ENCODE measurements at places on chromosomes 12 and 14.

DNA sequence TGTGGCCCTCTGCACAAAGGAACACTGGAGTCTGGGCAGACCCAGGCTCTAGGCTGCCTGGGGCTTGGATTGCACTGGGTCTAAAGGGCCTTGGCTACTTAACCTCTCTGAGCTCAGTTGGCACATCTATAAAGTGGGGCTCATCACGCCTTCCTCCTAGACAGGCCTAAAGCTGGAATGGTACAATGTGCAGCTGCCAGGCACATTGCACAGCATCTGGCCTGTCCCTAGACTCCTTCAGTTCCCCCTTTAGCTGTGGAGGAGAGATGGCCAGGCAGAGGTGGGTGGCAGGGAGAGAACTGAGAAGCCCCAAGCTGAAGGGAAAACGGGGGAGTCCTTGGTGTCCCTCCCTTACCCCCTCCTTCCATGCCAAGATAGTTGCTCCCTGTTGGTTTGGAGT is 10.8 kb downstream of the IRF2BPL start:
- DNase-seq, result no peak

GRCh38 chr12:76874491-76875190 is 4.2 kb downstream of the CSRP2 start:
- DNase-seq, result no peak

DNA sequence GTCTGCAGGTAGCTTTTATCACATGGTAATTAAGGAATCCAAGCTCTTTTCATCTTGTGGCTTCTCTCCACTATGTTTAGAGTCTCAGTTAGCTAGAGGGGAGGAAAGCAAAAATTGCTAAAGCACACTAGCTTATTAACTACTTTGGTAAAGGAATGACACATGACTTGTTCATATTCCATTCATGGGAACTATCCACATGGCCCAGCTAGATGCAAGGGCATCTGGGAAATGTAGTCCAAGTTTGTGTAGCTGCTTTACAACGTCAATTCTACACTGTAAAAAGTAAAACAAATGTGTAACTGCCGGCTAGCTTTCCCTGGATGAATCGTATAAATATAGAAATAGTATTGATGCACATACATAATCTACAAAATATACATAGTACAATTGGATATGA is 244.5 kb upstream of the LRFN5 start:
- no peak for DNase-seq

- no peak for DNase-seq
These were observed 158.6 kb upstream of the ALG10B start for GRCh38 chr12:38157933-38158401.

DNA sequence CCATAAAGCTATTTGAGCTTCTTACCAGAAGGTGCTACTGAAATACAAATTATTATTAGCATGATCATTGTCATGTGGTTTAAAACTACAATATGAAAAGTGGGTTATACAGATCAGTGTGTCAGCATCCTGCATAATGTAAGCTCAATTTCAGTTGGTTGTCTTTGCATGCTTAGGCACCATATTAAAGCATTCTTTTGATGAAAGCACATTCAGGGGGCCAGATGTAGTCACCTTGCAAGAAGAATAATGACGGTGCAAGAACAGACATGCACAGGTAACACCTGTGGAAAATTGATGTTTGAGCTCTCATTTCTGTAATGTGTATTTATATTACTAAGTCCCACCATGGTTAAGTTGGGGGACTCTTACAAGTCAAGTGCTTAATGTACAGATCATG is 123.9 kb downstream of the PAX9 start:
- no peak for DNase-seq

- peak; percentile 17 for DNase-seq
These were observed 1.7 kb downstream of the ANGEL1 start for GRCh38 chr14:76810953-76811400.

- no peak for DNase-seq
These were observed 125.4 kb downstream of the STXBP6 start for GRCh38 chr14:24924544-24924943.

Data from skin of body (tissue), 3 donors.